ENCODE measurements at places on chromosomes 3 and 15.

- DNase-seq: no peak
These were observed 376.8 kb upstream of the THBS1 start for GRCh38 chr15:39204031-39204430.

GRCh38 chr3:149783576-149783975 is 8.8 kb downstream of the ANKUB1 start:
- no peak for DNase-seq

DNA sequence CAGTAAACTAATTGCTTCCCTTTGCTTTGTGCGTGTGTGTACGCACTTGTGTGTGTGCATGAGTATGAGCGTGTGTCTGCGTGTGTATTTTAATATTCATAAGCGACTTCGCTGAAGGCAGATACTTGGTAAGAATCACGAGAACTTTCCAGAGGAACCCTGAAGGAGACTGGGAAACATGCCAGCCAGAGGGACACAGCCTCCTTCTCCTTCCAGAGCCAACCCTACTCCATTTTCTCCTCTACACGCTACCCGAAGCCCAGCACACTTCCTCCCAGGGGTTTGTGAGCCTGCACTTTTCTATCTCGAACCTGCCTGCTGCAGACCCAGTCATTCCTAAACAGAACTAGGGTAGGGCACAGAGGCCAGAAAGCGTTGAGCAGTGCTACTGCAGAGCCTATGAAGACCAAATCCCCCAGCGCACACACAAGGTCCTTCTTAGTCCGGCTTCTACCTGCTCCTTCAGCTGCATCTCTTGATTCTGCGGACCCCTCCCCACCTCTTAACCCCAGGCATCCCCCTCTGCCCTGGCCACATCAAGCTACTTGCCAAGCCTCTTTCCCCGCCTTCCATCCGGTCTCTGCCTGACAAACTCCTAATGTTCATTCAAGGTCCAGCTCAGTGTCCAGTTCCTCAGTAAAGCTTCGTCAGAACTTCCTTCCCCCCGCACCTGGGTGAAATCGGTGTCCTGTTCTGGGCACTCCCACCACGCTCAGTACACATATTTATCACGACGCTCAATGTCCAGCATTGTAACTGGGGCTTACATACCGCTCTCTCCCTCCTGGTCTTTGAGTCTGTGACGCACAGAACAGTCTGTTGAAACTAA is 191.8 kb downstream of the FAM43A start:
- no peak for DNase-seq

- no peak for DNase-seq
These were observed 27.3 kb downstream of the RBM6 start for GRCh38 chr3:49967291-49967690.

- DNase-seq: no peak
These were observed 56.2 kb downstream of the SPRED1 start for GRCh38 chr15:38308797-38309196.

DNA sequence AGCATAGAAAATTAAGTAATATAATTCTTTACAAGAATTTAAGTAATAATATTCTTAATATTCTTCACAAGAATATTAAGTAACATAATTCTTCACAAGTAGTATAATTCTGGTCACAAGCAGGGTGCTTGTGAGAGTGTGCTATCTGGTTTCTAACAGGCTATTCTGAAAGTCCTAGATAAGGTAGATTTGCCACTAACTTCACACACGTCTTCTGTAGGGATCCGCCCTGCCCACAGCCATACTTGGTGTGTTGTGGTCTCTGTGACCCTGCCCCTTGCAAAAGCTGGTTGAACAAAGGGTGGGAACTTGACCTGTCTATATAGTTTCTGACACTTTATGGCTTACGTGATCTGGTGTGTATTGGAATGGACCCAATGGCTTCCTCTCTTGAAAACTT is 253.4 kb upstream of the MDFIC2 start:
- DNase-seq: no peak
